Stimulated activated CD8-positive, alpha-beta memory T cell treated with anti-CD3 and anti-CD28 coated beads, Interleukin-2, amount 100 ng/mL, for 1 hour (primary cell): ENCODE measurements at places on chromosomes 2 and 18.

DNA sequence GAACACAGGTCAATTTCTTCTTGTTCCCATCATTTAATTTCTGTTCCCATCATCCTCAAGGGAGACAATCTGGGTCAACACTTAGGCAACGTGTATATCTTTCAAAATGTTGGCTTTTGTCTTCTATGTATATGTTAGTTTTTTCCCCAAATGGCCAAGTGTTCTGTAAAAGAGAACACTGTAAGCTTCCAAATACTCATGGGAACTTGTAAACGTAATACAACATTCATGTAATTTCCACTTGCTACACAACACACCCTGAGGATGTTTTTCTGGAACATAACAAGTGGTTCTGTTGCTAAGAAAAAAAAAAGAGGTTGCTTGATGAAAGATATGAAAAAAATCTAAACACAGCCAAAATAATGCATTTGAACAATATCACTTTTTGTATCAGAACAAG is 149.1 kb downstream of the ATAD2B start:
- no peak for DNase-seq

- no peak for DNase-seq
These were observed 31.4 kb downstream of the CCDC93 start for GRCh38 chr2:117982376-117983033.

DNA sequence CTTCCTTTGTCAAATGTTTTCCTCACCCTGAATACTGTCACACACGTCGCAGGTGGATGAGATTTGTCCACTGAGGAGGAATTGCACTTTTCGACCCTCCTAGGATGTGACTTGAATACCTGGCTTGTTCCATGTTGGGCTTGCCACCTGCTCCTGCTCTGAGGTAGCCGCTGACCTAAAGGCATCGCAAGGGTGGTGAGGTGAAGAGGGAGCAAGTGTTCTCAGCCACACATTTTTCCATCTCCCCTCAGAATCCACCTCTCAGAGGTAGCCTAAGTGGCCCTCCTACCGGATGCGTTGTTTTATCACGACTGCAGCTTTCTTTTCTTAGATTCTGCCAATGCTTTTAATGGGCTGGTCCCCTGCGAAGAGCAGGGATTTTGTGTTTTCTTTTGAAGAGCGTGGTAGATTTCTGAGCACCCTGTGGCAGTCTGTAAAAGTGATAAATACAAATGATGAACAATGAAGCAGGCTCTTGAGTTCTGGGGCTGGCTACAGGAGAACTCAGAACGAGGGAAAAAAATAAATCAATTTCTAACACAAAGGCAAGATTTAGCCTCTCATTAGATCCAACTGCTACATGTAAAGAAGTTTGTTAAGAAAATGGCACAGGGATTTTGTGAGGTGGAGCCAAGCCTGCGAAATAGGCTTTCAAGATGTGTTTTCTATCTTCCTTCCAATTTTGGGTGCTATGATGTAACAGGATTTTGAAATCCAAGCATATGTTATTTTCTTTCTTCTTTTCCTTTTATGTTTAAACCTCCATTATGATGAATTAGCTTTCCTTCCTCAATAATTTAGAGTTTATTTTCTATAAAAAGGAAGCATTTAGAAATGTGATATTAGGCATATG is 386.7 kb downstream of the TGIF1 start:
- DNase-seq, result no peak

DNA sequence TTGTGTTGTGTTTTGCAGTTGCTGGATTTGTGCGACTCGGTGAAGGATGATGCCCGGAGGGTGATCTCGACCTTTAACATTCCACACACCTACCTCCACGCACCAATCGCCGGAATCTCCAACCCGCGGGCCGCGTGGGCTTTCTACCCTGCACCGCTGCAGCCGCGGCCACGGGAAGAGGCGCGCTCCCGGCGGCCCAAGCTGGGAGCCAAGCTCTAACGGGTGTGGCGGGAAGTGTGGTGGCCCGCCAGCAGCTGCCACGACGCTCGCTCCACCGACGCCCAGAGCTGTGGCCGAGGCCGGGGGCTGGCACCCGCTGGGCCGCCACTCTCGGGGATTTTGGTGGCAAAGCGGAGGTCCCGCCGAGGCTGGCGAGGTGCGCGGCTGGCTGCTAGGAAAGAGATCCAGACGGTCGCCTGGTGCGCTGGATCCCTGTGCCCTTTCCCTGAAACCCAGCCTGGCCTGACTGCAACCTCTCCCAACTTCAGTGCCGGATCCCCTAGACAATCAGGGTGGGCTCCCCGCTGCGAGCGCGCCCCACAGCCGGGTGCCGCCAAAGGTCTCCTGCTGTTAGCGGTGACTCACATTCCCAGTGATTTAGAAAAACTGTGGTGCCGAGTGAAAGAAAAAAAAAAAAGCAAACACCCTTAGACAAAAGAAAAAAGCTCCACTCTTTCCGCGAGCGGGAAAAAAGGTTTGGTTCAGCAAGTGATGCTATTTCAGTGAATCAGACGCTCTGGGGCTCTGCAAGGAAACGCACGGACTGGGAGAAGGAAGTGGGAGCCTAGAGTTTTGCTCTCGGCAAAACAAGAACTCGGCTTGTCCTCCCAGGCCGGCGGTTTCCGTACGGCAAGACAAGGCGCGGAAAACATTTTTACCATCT is 2.9 kb upstream of the BCL2L11 start:
- DNase-seq, result no peak

GRCh38 chr2:226799211-226799975 is at the start of gene IRS1:
TSS of gene IRS1 (minus strand) at chr2:226799820. CDS start at chr2:226798738, 1,082 bp downstream.
- DNase-seq, result no peak

DNA sequence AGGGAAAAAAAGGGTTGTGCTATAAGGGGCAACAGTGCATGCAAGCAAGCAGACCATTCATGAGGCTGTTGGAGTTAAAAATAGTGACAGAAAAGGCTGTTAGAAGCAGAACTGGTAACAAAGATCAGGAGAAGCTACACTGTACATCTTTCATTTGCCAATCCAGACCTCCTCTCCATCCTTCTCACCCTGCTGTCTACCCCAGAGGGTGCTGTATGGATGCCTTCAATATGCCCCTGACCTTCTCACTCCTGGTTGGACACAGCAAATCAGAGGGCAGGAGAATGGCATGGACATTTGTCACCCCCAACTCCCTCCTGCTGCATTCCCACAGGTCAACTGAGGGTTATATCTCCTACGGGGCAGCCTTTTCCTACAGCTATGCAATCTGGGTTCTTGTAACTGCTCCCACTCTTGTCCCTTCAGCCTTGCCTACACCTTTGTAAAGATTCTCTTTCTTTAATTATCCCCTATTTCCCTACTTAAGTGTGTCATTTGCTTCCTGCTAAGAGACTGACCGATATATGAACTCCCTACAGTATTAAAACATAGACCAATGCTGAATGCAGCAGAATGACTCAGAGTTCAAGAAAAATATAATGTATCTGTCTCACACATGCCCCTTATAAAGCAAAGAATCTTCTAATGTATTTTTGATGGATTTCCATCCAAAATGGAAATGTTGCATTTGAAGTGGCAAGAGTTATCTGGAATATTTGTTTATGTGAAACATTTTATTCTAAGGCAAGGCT is 169.2 kb upstream of the NCKAP5 start:
- DNase-seq, result no peak
